ENCODE measurements at places on chromosomes 7 and 10.

GRCh38 chr10:5924889-5925288 is 34.8 kb downstream of the FBH1 start:
- no peak for DNase-seq

GRCh38 chr10:44008917-44009709 is 360.4 kb upstream of the ZNF32 start:
- no peak for DNase-seq

- DNase-seq = no peak
Measured at GRCh38 chr10:78291722-78292121, 258.1 kb downstream of the RPS24 start.

GRCh38 chr10:58094985-58095718 is 172.5 kb downstream of the IPMK start:
- no peak for DNase-seq

GRCh38 chr7:157431951-157432540 is 95.2 kb downstream of the DNAJB6 start:
- DNase-seq = no peak

- no peak for DNase-seq
Measured at GRCh38 chr7:46291601-46292150, 370.6 kb upstream of the IGFBP3 start.

GRCh38 chr10:15427843-15428414 is 56.8 kb upstream of the FAM171A1 start:
- no peak for DNase-seq

DNA sequence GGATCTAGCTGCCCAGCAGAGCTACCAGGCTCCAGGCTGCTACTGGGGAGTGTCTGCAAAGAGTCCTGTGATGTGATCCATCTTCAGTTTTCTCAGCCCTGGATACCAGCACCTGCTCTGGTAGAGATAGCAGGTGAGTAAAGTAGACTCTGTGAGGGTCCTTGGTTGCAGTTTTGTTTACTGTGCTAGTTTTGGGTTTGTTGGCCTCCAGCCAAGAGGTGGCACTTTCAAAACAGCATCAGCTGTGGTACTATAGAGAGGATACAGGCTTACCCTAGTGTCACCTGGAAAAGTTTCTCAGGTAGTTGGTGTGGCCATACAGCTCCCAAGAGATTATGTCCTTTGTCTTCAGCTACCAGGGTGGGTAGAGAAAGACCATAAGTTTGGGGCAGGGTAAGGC is 56.3 kb downstream of the MTERF1 start:
- no peak for DNase-seq

- DNase-seq = no peak
Measured at GRCh38 chr10:31773749-31774298, 154.8 kb downstream of the ARHGAP12 start.

- DNase-seq = no peak
Measured at GRCh38 chr10:77787440-77787839, 139.1 kb downstream of the DLG5 start.

DNA sequence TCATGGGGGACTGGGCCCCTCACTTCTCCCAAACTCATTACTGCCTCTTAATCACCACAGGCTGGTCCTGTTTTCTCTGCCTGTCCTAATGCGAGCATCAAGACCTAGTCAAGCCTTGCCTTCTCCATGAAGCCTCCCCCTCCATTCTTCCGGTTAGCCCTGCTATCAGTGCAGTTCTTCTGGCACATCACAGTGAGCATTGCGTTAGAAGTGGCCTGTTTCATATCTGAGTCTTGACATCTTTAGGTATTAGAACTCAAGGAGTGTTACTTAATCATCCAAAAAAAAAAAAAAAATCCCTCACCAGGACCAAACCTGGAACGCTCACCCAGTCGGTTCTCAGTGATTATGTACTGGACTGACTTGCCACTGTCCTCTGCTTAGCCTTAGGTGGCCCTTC is 17.4 kb downstream of the SNX10 start:
- DNase-seq = no peak

DNA sequence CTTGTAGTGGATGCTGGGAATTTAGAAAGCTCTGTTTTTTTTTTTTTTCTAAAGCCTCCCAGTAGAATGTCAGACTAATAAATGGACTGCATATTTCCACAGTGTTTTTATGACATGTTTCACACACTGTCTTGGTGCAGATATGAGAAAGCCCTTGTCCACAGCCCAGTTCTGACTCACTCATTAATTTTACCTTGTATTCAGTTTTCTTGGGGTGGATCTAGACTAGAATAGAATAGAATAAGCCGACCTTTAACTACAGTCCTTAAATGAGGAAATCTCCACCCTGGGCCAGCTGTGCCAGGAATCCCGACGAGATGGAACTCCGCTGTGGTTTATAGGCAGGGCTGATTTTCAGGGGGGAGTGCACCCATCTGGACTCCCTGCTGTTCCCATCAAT is 274.7 kb downstream of the NRG3 start:
- DNase-seq = no peak

DNA sequence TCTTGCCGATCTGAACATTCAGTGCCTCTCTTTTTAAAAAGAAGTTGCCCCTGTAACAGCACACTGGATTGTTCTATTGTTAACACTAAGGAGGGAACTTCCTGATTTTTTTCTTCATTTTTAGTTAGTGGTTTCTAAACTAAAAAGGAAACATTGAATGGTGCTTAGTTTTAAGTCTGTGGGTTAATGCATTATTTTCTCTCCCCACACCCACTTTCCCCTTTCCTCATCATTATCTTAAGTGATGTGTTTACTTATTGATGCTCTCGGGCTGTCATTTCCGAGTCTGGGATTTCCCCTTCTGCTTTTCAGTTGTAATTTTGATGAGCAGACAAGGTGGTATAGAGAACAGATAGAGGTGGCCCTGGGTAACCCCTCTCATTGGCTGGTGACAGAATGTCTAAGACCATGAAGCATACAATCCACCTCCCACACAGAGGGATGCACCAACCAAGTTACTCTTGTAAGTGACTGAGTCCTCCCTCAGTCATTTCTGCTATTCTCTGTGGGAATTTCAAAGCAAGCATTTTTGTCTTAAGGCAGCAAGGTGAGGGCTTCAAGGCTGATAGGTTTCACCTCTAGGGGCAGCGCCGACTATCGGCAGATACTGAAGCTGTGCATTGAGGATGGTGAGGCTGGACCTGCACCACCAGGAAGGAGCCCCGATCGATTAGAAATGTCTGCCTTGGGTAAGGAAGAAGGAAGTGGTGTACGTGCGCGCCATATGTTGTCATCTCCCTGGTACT is 49.5 kb downstream of the CHN2 start:
- DNase-seq = peak; percentile 27

GRCh38 chr7:45236666-45237065 is 79.1 kb downstream of the RAMP3 start:
- DNase-seq = no peak

DNA sequence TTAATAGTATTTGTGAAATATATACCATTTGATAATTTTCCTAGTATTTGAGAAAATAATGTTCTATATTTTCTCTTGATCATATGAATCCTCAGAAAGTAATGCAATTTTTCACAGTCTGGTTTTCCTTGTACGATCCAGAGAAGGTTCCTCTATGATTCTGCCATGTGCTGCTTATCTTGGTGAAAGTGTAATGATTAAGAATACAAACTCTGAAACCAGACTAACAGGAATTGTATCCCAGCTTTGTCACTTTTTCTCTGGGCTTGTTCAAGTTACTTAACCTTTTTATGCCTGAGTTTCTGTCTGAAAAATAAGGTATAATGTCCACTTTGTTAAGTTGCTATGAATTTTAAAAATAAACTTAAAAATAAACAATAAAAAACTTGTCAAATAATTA is 169.6 kb upstream of the ZNF804B start:
- no peak for DNase-seq
